ENCODE measurements at places on chromosomes 13 and 19. TPM values are rescaled to one million over a fixed set of nuclear protein-coding genes. Genes with fewer than 3 reads are reported as not detected.
A peak's percentile ranks its signal among the peaks of the same experiment; 100 is the strongest.

The TGFBR3L gene
- total RNA-seq: 10.5 TPM

The MYPOP gene
- total RNA-seq: 5.4 TPM

The DIAPH3 gene
- total RNA-seq: 10.1 TPM

The PSG2 gene
- not detected for total RNA-seq

The SLC5A5 gene
- total RNA-seq: 0.23 TPM

The RUBCNL gene
- total RNA-seq: 0.17 TPM

The PNMA8A gene
- not detected for total RNA-seq

The MBD3L2 gene
- not detected for total RNA-seq

The ZNF98 gene
- total RNA-seq: 1.1 TPM

The HCST gene
- total RNA-seq: not detected

GRCh38 chr19:11130824-11131455, 24.6 kb downstream of the SPC24 start:
- peak; percentile 87 for DNase-seq

DNA sequence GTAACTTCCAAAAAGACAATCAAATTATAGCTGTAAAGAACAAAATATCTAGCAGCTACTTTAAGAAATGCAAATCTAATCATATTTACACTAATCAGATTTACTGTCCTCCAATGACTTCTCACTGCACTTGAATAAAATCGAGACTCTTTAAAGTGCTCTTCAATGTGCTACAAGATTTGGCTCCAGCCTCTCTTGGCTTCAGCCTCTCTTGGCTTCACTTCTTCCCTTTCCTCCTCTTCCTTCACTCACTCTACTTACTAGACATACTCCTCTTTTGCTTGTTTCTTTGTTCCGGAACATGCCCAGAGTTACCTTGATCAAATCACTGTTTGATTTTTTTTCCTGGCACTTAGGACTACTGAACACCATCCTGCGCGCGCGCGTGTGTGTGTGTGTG, 495.4 kb downstream of the LMO7 start:
- no peak for DNase-seq

DNA sequence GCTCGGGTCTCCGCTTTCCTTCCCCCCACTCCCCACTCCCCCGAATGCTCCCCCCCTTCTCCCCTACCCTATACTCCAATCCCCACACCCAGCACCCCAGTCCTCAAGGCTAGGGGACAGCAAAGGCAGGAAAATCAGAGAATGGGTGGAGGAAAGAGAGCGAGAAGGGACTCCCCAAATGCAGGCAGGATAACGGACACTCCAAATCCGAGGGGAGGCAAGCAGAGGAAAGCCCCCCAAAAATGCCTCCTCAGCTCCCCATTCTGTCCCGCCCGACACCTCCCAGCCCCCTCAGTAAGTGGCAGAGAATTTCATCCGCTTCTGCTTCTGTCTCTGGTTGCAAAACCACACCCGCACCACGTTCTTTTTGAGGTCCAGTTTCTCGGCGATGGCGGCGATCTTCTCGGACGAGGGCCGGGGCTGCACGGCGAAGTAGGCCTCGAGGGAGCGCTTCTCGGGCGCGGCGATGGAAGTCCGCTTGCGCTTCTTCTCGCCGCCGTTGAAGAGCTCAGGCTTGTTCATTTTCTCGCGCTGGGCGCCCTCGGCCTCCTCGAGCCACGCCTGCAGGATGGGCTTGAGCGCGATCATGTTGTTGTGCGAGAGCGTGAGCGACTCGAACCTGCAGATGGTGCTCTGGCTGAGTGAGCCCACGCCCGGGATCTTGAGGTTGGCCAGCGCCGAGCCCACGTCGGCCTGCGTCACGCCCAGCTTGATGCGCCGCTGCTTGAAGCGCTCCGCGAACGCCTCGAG, 2.1 kb downstream of the POU4F1 start:
- DNase-seq: no peak

DNA sequence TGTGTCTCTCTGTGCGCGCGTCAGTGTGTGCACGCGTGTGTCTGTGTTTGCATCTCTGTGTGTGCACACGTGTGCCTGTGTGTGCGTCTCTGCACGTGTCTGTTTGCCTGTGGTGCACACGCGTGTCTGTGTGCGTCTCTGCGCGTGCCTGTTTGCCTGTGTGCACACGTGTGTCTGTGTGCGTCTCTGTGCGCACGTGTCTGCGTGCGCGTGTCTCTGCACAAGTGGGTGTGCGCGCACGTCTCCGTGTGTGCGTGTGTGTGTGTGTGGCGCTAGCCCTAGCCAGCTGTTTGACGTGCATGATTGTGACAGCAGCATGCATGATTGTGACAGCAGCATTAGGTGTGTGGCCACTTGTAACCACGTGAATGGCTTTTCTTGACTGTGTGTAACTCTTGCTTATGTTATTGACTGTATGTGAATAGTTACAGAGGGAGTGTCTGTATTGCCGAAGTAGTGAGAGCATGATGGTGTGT, 31.1 kb downstream of the ZNF146 start:
- no peak for DNase-seq

- no peak for DNase-seq
Measured at GRCh38 chr13:112977091-112977490, 8.1 kb downstream of the MCF2L start.

DNA sequence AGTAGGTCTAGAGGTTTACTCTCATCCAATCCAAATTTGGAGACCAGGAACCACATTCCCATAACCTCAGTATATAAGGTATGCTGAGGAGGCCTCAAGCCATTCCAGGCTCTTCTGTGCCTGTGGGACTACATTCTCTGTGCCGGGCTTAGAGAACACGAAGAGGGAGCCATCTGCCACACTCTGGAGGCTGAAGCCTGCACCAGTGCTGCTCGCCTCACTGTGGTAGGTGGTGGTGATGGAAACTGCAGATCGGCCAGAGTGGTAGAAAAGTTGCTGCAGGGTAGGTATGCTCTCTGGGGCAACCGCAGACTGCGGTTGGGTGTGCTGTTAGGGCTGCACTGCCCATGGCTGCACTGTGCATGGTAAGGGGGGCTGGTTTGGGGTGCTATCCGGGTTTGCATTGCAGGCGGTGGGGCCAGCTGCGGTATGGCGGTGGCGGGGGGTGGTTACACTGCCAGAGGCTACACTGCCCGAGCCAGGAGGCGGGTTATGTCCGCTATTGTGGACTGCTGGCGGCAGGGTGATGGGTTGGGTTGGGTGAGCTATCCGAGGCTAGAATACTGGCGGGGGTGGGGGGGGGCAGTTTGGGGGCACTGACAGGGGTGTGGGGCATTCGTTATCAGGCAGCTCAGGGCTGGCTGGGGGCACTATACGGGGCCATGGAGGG, 145.0 kb downstream of the TNFRSF19 start:
- peak; percentile 47 for DNase-seq

DNA sequence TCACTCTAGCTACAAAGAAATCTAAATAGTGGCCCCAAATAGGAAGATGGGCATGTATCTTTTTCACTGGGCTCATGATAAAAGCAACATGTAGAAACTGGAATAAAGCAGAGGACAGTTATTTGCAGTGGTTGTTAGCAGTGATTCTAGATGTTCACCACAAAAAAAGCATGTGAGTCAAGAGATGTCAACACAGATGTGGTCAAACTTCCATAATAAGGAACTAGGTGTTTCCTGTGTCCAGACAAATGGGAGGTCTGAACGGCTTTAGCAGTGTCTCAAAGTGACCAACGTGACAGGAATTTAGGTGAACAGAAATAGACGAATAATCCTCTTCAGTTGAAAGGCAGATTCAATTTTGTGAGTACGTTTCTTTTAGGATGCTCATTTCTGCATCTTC, 162.7 kb downstream of the TBC1D4 start:
- DNase-seq: peak; percentile 57

DNA sequence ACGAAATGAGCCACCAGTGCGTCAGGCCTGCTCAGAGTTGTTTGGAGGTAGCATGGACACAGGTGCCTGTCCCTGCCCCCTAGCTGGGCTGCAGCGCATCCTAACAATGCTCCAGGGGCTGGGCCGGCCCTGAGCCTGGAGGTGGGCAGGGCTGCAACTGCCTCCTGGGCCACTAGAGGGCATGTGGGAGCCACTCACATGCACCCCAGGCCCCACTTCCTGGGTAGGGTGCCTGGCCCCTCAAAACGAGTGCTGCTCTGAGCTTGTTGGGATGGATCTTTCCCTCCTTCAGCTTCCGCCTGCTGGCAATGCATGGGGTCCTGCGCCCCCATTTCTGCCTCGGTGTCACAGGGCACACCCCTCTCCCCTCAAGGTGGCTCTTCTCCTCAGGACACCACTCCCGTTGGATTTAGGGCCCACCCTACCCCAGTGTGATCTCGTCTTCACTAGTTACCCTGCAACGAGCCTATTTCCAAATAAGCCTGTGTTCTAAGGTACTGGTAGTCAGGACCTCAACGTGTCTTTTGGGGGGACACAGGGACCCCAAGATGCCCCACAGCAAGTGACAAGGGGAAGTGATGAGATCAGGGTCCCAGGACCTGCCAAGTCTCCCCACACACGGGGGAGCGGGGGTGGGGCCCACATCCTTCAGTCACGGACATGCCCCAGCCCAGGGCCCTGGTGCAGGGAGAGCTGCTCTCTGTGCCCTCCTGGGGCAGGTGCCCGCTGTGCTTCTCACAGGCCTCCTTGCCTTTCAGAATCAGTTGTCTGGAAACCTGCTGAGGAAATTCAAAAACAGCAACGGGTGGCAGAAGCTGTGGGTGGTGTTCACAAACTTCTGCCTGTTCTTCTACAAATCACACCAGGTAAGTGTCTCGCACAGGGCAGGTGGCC, 131.3 kb downstream of the STK24 start:
- peak; percentile 72 for DNase-seq

- no peak for DNase-seq
Measured at GRCh38 chr13:108816375-108816774, 187.0 kb downstream of the MYO16 start.

- DNase-seq: peak; percentile 26
Measured at GRCh38 chr19:51090471-51090870, 7.8 kb upstream of the KLK14 start.

- no peak for DNase-seq
Measured at GRCh38 chr13:45413826-45414307, 4.3 kb downstream of the SLC25A30 start.

DNA sequence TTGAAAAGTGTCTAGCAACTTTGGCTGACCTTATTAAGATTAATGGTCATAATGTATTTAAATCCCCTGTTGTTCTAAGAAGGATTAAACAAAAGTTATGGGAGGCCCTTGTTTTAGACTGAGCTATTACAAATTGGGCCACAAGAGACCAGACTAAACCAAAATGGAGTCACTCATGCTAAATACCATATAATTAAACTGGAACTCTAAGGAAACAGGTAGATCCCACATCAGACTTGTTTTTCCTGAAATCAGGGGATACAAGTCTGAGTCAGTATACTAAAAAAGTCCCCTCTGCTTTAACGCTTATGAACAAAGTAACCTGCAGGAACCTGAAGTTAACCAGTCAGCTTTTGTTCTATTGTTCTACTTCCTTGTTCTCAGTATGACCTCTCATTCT, 305.9 kb upstream of the SGCG start:
- DNase-seq: no peak

DNA sequence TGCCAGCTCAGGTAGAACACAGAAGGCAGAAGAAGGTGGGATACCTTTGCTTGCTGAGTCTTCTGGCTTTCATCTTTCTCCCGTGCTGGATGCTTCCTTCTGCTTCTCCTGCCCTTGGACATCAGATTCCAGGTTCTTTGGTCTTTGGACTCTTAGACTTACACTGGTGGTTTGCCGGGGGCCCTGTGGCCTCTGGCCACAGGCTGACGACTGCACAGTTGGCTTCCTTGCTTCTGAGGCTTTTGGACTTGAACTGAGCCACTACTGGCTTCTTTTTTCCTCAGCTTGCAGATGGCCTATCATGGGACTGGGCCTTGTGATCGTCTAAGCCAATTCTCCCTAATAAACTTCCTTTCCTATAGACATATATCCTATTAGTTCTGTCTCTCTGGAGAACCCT, 19.8 kb upstream of the ZNF331 start:
- no peak for DNase-seq

Data from PC-3 (cell line).